ENCODE measurements at places on chromosomes 1 and 21.
A peak's percentile ranks its signal among the peaks of the same experiment; 100 is the strongest.

DNA sequence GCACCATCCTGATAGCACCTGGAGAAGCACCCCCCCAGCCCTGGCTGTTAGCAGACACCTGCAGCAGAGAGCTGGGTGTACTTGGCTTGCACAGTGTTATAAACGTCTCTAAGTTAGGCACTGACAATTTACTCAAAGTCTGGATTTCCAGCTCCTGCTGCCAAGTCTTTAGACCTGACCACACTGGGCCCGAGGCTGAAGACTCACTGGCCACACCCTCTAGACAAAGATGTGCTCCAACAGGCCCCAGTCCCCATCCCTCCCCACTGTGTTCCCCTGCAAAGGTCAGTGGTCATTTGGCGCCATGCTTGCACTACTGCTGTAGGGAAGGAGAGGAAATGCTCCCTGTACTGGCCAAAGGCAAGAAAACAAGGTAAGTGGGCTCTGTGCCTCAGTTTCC, 31.1 kb downstream of the PADI6 start:
- no peak overlapping the region for H3K27ac ChIP-seq
- no peak for DNase-seq
- H3K4me3 ChIP-seq, result no peak overlapping the region
- no peaks in the 10 kb centered on the region for H3K4me1 ChIP-seq

GRCh38 chr1:97307568-97307967, 586.0 kb downstream of the PTBP2 start:
- no peaks in the 10 kb centered on the region for H3K4me1 ChIP-seq
- H3K36me3 ChIP-seq, result peaks cover 18% of the 10 kb centered on the region
- no peak overlapping the region for H3K27ac ChIP-seq
- H3K4me3 ChIP-seq, result no peak overlapping the region

DNA sequence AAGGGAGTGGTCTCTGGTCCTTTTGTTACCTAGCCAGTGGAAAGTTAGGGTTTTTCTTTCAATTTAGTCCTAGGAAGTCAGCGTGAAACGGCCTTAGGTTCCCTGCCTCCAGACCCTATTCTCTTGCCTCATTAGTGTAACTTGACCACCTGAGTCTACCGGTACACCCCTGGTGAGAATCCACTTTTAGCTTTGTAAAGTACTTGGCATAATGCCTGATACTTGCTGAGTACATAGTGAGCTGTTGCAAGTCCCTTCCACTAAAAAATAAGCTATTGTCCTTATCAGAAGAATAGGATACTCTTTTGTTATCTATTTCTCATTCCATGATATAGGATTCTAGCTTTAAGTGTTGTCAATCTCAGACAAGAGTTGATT, 228.8 kb downstream of the ST6GALNAC3 start:
- H3K27me3 ChIP-seq, result peaks cover 3% of the 10 kb centered on the region
- no peak overlapping the region for H3K27ac ChIP-seq
- no peak overlapping the region for H3K4me3 ChIP-seq
- no peak for DNase-seq
- H3K36me3 ChIP-seq, result no peaks in the 10 kb centered on the region

DNA sequence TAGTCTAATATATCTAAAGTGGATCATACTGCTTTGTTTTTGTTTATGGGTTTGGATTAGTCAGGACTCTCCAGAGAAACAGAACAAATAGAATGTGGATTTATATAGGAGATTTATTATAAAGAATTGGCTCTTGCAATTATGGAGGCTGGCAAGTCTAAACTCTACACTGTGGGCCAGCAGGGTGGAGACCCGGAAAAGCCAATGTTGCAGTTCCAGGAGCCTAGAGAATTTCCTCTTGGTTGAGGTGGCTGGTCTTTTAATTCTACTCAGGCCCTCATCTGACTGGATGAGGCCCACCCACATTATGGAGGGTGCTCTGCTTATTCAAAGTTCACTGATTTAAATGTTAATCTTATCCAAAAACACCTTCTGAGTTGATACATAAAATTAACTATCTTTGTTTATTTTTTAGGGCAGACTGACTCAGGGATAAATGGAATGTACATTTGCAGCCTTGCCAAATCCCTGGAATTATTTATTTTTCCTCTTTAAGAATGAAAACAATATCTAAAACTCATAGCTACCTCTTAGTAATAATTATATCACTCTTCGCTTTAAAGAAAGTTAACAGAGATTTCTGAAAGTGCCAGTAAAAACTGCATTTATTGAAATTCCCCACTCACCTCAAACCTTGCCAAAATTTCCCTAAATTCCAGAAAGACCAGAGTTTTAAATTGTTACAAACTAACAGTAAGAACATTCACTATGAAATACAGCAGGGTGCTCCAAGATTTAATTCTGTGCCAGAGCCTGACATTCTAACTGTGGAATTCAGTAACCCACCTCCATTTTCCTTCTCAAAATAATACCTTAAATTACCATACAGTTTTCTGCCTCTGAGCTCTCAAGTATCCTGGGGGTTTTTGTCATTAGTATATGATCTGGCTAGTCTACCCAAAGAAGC, 36.6 kb upstream of the SSX2IP start:
- H3K36me3 ChIP-seq, result no peaks in the 10 kb centered on the region
- no peak for DNase-seq
- peaks cover 12% of the 10 kb centered on the region for H3K27me3 ChIP-seq

DNA sequence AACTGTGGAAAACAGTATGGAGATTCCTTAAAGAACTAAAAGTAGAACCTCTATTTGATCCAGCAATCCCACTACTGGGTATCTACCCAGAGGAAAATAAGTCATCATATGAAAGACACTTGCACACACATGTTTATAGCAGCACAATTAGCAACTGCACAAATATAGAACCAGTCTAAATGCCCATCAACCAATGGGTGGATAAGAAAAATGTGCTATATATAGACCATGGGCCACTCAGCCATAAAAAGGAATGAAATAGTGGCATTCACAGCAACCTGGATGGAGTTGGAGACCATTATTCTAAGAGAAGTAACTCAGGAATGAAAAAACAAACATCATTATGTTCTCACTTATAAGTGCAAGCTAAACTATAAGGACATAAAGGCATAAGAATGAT, 105.0 kb upstream of the PGBD5 start:
- no peaks in the 10 kb centered on the region for H3K36me3 ChIP-seq
- no peak overlapping the region for H3K27ac ChIP-seq
- no peaks in the 10 kb centered on the region for H3K27me3 ChIP-seq
- no peak for DNase-seq
- H3K4me3 ChIP-seq, result no peak overlapping the region

DNA sequence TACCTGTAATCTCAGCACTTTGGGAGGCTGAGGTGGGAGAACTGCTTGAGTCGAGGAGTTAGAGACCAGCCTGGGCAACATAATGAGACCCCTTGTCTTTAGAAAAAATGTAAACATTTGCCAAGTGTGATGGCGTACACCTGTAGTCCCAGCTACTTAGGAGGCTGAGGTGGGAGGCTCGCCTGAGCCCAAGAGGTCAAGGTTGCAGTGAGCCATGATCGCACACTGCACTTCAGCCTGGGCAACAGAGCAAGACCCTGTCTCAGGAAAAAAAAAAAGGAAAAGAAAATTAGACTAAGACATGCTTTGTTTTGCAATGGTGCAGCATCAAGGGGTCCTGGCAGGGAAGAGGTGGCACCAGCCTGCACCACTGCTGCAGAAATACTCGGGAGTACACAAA, 16.8 kb upstream of the GPR157 start:
- DNase-seq, result no peak
- no peaks in the 10 kb centered on the region for H3K27me3 ChIP-seq
- H3K4me1 ChIP-seq, result no peaks in the 10 kb centered on the region
- no peak overlapping the region for H3K4me3 ChIP-seq
- no peaks in the 10 kb centered on the region for H3K36me3 ChIP-seq

- no peak overlapping the region for H3K27ac ChIP-seq
- DNase-seq, result no peak
- no peak overlapping the region for H3K4me3 ChIP-seq
- H3K36me3 ChIP-seq, result no peaks in the 10 kb centered on the region
- no peaks in the 10 kb centered on the region for H3K27me3 ChIP-seq
Measured at GRCh38 chr1:241641773-241642592, 1.8 kb upstream of the CHML start.

GRCh38 chr1:44090429-44091252, 28.0 kb upstream of the KLF17 start:
- H3K4me1 ChIP-seq, result no peaks in the 10 kb centered on the region
- H3K27ac ChIP-seq, result no peak overlapping the region
- no peak for DNase-seq
- peaks cover 2% of the 10 kb centered on the region for H3K27me3 ChIP-seq

DNA sequence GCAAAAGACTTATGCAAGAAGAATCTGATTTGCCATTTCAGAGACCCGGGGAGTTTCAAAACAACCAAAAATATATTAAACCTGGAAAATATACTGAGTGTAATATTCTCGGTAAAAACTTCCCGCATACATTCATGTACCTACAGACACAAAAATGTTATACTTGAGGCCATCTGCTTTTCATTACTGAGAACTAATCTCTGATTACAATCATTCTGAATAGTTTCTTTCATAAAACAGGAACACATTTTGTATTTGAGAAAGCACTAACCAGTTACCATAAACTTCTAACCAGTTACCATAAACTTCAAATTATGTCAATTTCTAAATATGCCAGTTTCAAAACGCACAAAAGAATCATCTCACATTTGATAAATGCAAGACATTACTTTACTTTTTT, 7.8 kb downstream of the ZNHIT6 start:
- peaks cover 4% of the 10 kb centered on the region for H3K4me1 ChIP-seq
- no peak overlapping the region for H3K4me3 ChIP-seq
- no peaks in the 10 kb centered on the region for H3K27me3 ChIP-seq
- no peak overlapping the region for H3K27ac ChIP-seq
- H3K36me3 ChIP-seq, result peaks cover 55% of the 10 kb centered on the region
- DNase-seq, result no peak

DNA sequence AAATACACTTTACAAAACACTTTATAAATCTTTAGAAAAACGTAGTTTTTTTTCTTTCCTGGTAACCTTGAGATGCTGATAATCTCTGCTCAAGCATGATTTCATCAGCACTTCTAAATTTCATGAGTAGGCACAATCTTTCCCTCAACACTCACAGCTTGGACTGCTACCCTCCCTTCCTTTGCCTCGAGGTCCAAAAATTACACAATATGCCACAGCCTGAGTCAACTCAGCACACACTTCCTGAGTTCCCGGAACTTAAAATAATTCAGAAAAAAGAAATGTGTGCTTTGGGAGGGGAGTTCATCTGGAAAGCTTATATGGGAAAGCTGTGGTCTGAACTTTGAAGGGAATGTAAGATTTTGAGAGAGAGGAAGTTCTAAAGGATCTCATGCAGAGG, 5.9 kb downstream of the CLCA2 start:
- DNase-seq, result no peak
- H3K4me3 ChIP-seq, result no peak overlapping the region
- no peak overlapping the region for H3K27ac ChIP-seq

DNA sequence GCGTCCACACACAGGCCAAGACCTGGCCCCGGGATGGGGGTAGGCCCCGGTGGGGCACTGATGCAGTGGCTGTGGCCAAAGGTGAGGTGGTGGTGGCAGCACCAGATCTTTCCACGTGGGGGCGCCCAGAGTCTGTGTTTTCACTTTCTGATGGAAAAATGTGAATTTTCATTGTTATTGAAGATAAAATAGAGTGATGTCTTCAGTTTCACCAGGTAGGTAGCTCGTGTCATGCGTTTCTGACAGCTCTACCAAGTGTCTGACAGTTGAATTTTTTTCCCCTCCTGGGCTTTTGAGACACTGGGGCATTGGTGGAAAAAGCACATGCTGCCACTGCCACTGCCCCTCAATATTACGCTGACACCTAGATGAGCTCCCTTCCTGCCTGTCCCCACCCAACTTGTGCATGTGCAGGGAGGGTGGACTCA, 40.0 kb upstream of the MAGOH start:
- DNase-seq, result peak; percentile 43
- H3K4me1 ChIP-seq, result no peaks in the 10 kb centered on the region
- no peaks in the 10 kb centered on the region for H3K36me3 ChIP-seq

DNA sequence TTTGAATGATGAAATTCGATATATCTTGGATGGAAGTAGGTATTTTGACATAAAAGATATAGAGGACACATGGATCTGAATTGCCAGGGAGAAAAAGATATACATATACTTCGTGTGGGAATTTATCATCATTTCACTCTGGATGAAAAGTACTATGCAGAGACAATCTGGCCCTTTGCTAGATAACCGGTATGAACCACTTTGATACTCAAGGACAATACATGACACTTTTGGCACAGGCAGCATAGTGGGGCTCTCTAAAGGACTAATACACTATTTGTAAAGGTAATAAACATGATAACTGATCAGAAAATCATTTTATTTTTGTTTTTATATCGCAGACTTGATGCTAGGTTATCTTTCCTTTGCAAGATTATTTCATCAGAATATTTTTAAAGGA, 24.2 kb downstream of the JAK1 start:
- no peaks in the 10 kb centered on the region for H3K27me3 ChIP-seq
- H3K4me1 ChIP-seq, result peaks cover 68% of the 10 kb centered on the region
- H3K4me3 ChIP-seq, result peak overlapping the region; percentile 38
- peaks cover 9% of the 10 kb centered on the region for H3K36me3 ChIP-seq
- no peak overlapping the region for H3K27ac ChIP-seq

DNA sequence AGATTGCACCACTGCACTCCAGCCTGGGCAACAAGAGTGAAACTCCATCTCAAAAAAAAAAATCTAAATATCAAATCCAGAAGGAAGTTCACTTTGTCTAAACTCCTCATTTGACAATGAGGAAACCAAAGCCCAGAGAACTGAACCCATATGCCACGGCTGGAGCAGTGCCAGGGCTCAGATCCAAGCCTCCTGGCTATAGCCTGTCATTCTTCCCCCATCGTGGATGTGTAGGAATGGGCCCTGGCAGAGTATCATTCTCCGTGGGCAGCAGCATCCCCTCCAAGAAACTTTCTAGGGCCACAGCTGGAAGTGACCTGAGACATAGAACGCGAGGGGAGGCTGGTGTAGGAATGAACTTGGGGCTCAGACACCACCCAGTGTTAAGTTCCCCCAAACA, 47.2 kb downstream of the CAPN9 start:
- no peaks in the 10 kb centered on the region for H3K4me1 ChIP-seq
- no peak overlapping the region for H3K27ac ChIP-seq
- no peak for DNase-seq
- no peak overlapping the region for H3K4me3 ChIP-seq
- no peaks in the 10 kb centered on the region for H3K36me3 ChIP-seq
- H3K27me3 ChIP-seq, result no peaks in the 10 kb centered on the region

- no peak overlapping the region for H3K27ac ChIP-seq
- H3K36me3 ChIP-seq, result peaks cover 2% of the 10 kb centered on the region
- H3K4me1 ChIP-seq, result no peaks in the 10 kb centered on the region
- H3K27me3 ChIP-seq, result no peaks in the 10 kb centered on the region
Measured at GRCh38 chr1:88697503-88697902, 13.4 kb downstream of the PKN2 start.

- no peak overlapping the region for H3K4me3 ChIP-seq
- DNase-seq, result no peak
- no peaks in the 10 kb centered on the region for H3K27me3 ChIP-seq
Measured at GRCh38 chr1:19738076-19738475, 61.6 kb downstream of the TMCO4 start.

GRCh38 chr1:240609527-240610060, 2.4 kb downstream of the GREM2 start:
- H3K27me3 ChIP-seq, result peaks cover 5% of the 10 kb centered on the region
- H3K4me3 ChIP-seq, result no peak overlapping the region
- no peak for DNase-seq
- no peaks in the 10 kb centered on the region for H3K4me1 ChIP-seq
- no peak overlapping the region for H3K27ac ChIP-seq
- H3K36me3 ChIP-seq, result no peaks in the 10 kb centered on the region

- H3K4me1 ChIP-seq, result no peaks in the 10 kb centered on the region
- H3K27ac ChIP-seq, result no peak overlapping the region
- H3K27me3 ChIP-seq, result no peaks in the 10 kb centered on the region
- no peaks in the 10 kb centered on the region for H3K36me3 ChIP-seq
- DNase-seq, result no peak
Measured at GRCh38 chr1:208101661-208102431, 142.3 kb downstream of the PLXNA2 start.

All from CD4-positive, CD25-positive, alpha-beta regulatory T cell (primary cell).